ENCODE measurements at places on chromosomes 12 and 14. TPM values are rescaled to one million over a fixed set of nuclear protein-coding genes. Genes with fewer than 3 reads are reported as not detected.

Gene MAP1LC3B2
- polyA plus RNA-seq, result 2.1 TPM

Gene MMP17
- polyA plus RNA-seq, result 0.69 TPM

Gene TSPAN19
- 5.3 TPM for polyA plus RNA-seq

Gene PAX9
- polyA plus RNA-seq, result not detected

Gene LDHB
- polyA plus RNA-seq, result 2,074 TPM

Gene ERC1
- 5.7 TPM for polyA plus RNA-seq
